ENCODE measurements at places on chromosomes 12 and 14.

DNA sequence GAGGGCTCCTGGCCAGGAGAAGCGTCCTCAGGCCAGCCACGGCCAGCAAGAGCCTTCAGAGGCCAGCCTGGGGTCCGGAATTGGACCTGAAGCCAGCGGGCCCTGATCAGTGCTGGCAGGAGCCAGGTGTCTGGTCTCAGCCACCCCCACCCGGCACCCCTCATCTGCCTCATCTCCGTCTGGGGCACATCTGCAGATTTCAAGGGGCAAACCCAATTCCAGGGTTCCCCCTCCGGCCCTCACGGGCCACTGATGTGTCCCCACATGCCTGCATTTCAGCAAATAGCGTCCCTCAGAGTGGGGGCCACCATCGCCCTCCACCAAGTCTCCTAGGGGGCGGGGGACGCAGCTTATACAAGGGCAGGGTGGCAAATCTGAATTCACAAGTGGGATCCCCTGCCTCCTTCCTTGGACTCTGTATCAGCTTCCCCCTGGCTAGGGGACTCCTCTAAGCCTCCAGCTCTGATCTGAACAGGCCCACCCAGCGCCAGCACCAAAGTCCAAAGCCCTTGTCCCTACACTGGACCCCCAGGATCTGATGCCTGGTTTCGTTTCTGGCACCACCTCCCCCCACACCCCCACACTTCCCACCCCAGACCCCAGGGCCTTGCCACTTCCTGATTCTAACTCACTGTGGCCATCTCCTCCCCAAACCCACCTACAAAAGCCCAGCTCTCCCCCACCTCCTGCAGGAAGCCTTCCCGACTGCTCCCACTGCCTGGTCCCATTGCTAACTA is 10.1 kb downstream of the TMEM179 start:
- DNase-seq = peak; percentile 1

GRCh38 chr14:23182372-23183157 is 895 bp downstream of the SLC7A8 start:
- peak; percentile 66 for DNase-seq

GRCh38 chr14:67595392-67595791 is 4.7 kb downstream of the PIGH start:
- DNase-seq = no peak

DNA sequence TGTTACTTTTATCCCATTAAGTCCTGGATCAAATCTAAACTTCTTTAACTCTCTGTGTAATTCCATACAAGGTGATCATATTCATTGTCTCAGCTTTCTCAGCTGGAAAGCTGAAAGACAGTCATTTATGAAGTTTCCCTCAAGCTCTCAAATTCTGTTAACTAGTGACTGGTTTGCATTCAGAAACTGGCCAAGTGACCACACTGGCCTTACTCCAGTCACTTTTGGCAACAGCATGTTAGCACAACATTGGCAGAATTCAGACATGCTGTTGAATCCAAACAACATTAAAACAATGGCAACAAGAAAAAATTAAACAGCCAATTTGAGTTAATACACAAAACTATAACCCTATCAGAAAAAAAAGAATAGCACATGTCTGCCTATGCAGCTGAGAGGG is 343.3 kb downstream of the MDGA2 start:
- DNase-seq = no peak

- DNase-seq = no peak
Measured at GRCh38 chr12:132888852-132889251, 1.4 kb upstream of the CHFR start.

GRCh38 chr14:104786091-104786586 is 9.4 kb downstream of the AKT1 start:
- DNase-seq = no peak

- DNase-seq = peak; percentile 98
Measured at GRCh38 chr14:35533357-35534207, at the start of gene INSM2. Gene INSM2, plus strand, starts transcription at chr14:35534164. Its CDS starts 89 bp downstream, at chr14:35534253.

GRCh38 chr12:110035534-110036104 is 12.7 kb downstream of the C12orf76 start:
- DNase-seq = no peak

- DNase-seq = no peak
Measured at GRCh38 chr14:49193332-49194065, 392.7 kb downstream of the RPS29 start.

GRCh38 chr12:67263471-67263870 is 5.7 kb upstream of the CAND1 start:
- no peak for DNase-seq

DNA sequence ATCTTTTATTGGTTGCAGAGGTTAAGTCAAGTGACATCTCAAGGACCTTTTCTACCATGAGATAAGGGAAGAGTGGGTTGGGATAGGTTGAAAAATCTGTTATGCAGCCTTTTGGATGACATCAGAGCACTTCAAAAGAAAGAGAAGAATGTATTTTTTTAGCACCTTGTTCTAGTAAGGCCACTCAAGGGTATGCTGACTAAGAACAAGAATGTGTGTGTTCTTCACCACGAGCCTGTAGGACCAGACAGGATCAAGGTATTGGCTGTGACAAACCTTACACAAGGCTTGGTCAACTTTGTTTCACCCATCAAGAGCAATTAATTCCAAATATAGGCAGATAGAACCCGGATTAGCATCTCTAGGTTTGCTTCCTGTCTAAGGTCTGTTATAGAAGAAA is 142.5 kb downstream of the SAMD4A start:
- no peak for DNase-seq

DNA sequence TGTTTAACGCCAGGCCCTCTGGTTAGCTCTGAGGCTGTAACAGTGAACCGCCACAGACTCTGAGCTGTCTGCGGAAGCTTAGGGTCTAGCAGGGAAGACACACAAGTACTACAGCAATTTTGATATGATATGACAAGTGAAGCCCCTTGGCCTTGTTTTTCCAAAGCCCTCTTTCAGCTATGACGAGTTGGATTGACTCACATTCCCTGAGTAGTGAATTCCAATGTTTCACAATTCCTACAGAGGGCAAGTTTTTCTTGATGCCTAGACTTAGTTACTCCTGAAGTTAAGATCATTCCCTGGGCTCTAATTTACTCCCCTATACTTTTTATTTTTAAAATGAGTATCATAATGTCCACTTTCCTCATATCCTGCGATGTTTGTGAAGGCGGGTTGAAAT is 53.3 kb upstream of the CISTR start:
- DNase-seq = no peak

- DNase-seq = no peak
Measured at GRCh38 chr12:47945341-47945728, 18.1 kb upstream of the TMEM106C start.

GRCh38 chr14:102505775-102506625 is 3.6 kb downstream of the ANKRD9 start:
- DNase-seq = no peak

DNA sequence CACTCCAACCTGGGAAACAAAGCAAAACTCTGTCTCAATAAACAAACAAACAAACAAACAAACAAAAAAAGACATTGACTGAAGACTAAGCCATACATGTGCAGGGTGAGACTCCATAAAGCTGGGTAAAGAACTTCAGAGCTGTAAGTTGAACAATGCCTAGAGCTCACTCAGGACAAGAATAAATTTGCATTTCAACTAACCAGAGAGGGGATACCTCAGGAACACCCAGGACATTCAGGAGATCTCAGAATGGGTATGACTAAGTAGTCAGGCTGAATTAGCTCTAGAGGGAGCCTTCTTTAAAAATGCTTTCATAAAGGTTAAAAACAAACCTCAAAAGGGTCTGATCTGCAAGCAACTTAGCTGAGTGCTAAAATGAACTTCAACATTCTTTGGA is 267.7 kb upstream of the DIO3 start:
- DNase-seq = no peak

- no peak for DNase-seq
Measured at GRCh38 chr14:90858511-90858910, 42.3 kb upstream of the TTC7B start.

- DNase-seq = no peak
Measured at GRCh38 chr12:103600967-103601728, 14.1 kb downstream of the STAB2 start.

DNA sequence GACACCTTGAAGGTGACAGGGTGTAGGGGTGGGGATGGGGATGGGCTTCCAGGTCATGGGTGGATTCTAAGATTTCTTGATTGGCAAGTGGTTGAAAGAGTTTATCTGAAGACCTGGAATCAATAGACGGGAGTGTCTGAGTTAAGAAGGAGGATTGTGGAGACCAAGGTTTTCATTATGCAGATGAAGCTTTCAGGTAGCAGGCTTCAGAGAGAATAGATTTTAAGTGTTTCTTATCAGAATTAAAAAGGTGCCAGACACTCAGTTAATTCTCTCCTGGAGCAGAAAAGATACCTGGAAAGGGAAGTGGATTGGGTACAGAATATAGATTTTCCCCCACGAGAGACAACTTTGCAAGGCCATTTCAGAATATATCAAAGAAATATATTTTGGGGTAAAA is 211.7 kb upstream of the PRICKLE1 start:
- no peak for DNase-seq

DNA sequence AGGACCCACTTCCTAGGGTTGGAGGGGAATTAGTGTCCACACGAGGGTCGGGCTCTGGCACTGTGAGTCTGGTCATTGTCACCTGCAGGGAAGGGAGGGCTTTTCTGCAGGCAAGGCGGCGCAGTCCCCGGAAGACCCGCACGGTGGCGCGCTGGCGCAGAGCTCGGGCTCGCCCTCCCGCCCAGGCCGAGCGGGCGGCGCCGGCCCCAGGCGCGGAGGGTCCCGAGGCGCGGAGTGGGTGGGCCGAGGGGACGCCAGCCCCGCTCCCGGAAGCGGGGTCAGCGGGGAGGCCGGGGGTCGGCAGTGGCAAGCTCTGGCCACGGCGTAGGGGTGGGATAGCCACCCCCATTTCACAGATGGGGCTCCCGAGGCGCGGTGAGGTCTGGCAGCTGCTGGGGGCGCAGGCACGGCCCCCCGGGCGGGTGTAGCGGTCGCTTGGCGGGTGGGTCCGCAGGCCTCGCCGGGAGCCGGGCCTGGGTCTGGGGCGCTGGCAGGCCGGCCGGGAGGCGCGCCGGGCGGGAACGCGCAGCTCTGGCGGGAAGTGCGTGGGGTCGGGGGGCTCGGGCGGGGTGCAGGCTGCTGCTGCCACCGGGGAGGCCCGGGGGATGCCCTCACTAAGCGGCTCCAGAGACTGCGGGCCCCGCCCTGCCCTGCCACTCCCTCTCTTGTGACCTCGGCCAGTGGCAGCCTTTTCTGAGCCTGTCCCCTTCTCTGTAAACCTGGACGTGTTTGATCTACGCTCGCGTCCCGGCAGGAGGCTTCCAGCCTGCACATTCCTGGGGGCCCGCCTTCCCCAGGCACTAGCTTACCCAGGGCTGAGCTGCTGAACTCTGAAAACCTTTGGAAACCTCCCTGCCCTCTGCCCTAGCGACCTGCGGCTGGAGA is 46.1 kb downstream of the CYP46A1 start:
- peak; percentile 98 for DNase-seq

DNA sequence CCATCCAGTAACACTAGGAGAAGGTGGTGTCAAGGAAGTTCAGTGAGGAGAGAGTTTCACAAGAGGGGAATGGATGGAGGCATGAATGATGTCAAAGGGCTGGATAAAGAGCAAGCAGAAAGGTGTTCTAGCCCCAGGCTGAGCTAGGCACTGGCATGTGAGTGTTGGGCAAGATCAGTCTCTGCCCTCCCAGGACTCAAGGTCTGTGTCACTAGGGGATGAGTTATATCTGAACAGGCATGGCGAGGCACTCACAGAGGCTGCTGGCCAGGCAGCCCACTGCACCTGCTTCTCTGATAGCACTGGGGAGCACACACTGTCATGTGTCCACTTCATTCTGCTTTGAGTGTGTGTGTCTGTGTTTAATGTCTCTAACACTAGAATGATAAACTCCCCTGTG is 903.8 kb downstream of the BCL11B start:
- DNase-seq = no peak

DNA sequence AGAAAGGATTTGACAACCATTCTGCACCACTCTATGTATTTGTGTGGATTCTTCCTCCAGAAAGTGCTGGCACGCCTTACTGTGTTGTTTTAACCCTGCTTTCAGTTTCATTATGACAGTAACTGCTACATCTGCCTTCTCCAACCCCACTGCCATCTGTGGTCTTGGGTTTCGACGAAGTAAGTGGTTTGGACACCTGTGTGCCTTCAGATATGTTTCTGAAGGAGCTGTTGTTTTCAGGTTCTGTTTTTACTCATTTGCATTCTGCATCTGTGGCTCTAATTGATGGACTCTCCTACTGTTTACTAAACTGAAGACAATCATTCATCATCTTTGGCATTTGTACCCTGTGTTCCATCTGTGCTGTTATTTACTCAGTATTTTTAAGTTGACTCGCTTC is 4.1 kb downstream of the TSHR start:
- DNase-seq = no peak

DNA sequence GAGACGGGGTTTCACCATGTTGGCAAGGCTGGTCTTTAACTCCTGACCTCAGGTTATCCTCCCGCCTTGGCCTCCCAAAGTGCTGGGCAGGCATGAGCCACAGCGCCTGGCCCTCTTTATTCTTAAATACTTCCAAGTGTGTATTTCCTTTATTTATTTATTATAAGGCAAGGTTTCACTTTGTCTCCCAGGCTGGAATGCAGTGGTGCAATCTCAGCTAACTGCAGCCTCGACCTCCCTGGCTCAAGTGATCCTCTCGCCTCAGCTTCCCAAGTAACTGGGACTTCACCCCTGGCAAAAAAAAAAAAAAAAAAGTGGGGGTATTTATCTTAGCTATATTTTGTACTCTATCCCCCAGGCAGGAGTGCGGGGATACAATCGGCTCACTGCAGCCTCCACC is 6.8 kb downstream of the FAM216A start:
- DNase-seq = no peak

DNA sequence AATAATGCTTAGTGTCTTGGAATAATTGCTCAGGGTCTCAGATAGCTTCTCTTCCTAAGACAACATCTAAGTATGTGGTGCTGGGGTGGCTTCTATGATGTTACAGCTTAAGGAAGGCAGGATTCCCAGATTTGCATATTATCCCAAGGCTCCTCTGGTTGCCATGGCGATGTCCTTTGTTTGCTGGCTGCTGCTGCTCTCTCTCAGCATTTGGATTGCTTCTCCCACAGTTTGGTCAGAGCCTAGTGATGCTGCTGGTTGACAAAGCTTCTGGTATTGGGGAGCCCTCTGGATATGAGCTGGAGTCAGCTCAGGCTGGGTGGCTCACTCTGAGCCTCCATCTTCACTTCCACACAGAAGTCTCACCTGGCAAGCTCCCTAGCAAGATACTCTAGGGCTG is 56.4 kb upstream of the FBXO33 start:
- DNase-seq = peak; percentile 44

GRCh38 chr12:2892246-2892645 is 1.6 kb downstream of the TULP3 start:
- no peak for DNase-seq

- peak; percentile 86 for DNase-seq
Measured at GRCh38 chr12:55940065-55940732, 9.2 kb downstream of the DGKA start.

GRCh38 chr12:121866331-121866730 is 7.7 kb upstream of the HPD start:
- DNase-seq = no peak
